Nephron progenitor cell (in vitro differentiated cells): ENCODE measurements at places on chromosomes 16 and 17.

GRCh38 chr17:45732926-45733505, 51.1 kb upstream of the CRHR1 start:
- no peak for DNase-seq

GRCh38 chr16:8619671-8620370, 1.7 kb upstream of the METTL22 start:
- no peak for DNase-seq

DNA sequence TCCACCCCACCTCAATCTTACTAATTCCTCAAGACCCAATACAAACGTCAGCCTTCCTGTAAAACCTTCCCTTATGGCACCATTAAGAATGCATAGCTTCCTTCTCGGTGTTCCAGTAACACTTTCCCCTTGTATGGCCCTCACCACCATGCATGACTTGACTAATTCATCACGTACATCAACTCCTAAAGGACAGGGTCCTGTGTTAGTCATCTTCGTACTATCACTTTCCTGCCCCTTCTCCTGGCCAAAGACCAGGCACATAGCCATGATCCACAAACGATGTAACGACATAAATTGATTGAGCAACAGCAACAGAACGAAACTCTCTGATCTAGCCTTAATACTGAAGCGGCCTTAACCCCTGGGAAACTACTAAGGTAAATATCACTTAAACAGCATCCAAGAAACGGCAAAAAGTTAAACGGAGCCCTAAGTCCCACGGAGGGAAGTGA, 612 bp downstream of the PSMD12 start:
- DNase-seq, result no peak

DNA sequence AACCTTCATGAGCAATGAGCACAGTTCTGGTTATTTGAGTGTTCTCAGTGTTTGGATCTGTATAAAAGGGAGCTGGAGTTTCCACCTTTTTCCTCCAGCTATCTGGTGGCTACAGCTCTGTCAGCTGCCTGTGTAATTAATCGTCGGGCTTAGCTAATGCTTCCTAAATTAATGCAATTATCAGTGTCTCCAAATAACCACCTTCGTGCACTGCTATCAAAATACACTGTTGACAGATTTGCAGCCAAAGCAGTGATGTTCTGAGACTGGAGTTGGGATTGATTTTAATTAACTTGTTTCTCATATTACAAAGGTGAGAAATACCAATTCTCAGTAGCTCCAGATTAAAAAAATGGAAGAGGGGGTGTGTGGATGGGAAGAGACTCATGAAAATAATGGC, 325.8 kb downstream of the CBLN1 start:
- no peak for DNase-seq

DNA sequence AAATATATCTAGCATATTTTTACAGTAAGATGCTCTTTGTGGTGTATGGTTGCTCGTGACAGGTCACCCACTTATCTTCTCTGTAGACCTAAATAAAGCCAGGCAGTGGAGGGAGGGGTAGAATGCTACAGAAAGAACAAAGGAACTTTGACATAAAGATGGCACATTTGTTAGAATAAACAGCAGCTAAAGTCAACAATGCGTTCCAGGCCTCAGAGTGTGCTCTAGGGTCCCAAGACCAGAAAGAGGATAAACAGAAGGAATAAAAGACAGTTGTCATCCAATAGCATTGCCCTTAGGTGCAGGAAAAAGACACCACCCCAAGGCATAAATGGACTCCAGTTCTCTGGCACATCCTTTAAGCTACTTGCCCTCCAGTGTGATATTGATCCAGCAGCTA, 523.0 kb upstream of the CDH11 start:
- no peak for DNase-seq

DNA sequence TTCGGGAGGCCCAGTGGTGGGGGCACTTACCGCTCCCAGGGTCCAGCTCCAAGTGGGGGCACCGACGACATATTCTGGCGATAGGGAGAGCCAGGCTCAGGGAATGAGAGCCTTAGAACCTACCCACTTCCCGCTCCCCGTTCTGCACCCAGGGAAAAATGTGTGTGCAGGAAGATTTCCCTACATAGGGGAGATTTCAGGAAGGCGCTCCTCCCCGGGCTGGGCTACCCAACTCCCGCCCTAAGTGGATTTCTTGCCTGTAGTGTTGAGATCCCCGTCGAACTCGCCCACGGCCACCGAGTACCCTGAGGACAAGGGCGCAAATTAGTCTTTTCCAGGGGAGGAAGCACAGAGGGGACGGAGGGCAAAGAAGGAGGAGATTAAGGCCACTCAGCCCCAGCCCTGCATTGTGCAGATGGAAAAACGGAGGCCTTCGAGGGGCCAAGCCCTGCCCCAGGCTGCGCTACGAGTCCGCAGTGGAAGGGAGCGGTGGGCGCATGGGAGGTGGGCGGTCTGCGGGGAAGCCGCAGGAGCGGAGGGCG, 5.1 kb downstream of the ITGA2B start:
- no peak for DNase-seq

- DNase-seq, result no peak
Observed at GRCh38 chr16:13437413-13437795, 482.6 kb upstream of the ERCC4 start.

- no peak for DNase-seq
Observed at GRCh38 chr17:19348806-19349205, 13.7 kb downstream of the B9D1 start.

DNA sequence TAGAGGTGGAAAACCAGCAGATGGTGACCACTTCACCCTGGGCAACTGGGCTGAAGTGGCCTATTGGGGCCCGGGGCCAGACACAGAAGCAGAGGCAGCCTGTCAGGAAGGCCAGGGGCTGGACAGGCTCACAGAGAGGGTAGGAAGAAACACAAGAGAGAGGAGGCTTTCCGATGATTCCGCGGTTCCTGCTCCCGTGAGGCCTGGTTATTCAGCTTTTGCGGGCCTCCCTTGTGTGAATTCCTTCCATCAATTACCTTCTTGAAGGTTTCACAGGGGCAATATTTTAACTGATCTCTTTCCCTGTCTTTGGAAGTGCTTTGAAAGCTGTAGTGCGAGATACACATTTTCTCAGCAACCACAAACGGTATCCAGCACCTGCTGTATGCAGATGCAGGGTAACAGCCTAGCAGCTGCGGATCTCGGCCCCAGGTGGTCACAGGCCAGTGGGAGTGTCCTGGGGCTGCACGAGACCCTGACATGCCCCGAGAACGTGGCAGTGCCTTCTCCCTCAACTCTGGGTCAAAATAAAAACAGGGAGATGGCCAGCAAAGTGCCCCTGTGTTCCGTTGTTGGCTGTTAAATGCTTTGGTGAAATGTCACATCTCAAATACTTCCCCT, 11.6 kb upstream of the CMIP start:
- no peak for DNase-seq

DNA sequence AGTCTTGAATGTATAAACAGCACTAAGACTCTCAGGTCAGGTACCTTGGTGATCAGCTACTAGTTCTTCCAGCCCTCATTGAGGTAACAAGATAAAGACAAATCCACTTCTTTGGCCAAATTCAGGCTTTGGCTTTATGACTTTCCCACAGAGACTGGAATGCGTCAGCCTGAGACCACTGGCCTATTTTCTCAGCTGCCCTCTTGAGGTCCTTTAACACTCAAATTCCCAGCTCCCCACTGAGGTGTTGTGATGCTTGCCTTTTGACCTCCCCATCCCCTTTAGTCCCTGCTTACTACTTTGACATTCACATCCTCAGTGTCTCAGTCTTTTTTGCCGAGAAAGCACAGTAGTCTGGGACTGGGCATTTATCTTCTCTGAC, 10.6 kb downstream of the TNFAIP1 start:
- no peak for DNase-seq

- DNase-seq, result no peak
Observed at GRCh38 chr17:4375039-4375748, 8.7 kb upstream of the UBE2G1 start.

- DNase-seq, result no peak
Observed at GRCh38 chr17:81324177-81324850, 29.2 kb upstream of the SLC38A10 start.

GRCh38 chr17:21252289-21252795, 868 bp downstream of the NATD1 start:
- DNase-seq, result peak; percentile 39

DNA sequence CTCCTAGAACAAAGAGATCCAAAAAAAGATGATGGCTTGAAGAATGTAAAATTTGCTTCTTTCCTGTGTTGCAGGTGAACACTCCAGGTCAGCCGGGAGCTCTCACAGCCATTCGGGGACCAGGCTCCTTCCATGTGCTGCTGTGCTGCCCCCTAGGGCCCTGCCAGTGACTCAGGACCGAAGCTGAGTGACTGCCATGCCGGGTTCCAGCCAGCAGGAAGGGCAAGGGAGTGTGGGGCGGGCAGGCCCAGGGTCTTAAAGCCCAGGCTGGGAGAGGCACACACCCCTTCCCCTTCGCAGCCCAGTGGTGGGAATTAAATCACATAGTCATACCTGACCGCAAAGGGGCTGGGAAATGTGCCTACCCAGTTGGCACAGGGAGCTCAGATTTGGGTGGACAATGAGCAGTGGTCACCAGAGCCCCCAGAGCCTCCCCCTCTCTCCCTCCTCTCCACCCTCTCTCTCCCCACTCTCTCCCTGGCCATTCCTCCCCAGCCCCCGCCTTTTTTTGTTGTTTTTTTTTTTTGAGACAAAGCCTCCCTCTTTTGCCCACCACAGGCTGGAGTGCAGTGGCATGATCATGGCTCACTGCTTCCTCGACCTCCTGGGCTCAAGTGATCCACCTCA, 11.5 kb downstream of the EPOP start:
- DNase-seq, result peak; percentile 82

GRCh38 chr16:83306961-83307593, 500.7 kb upstream of the HSBP1 start:
- DNase-seq, result no peak

- DNase-seq, result no peak
Observed at GRCh38 chr16:77290451-77291115, 91.4 kb downstream of the SYCE1L start.

- DNase-seq, result no peak
Observed at GRCh38 chr17:83025636-83026280, 53.7 kb upstream of the METRNL start.

DNA sequence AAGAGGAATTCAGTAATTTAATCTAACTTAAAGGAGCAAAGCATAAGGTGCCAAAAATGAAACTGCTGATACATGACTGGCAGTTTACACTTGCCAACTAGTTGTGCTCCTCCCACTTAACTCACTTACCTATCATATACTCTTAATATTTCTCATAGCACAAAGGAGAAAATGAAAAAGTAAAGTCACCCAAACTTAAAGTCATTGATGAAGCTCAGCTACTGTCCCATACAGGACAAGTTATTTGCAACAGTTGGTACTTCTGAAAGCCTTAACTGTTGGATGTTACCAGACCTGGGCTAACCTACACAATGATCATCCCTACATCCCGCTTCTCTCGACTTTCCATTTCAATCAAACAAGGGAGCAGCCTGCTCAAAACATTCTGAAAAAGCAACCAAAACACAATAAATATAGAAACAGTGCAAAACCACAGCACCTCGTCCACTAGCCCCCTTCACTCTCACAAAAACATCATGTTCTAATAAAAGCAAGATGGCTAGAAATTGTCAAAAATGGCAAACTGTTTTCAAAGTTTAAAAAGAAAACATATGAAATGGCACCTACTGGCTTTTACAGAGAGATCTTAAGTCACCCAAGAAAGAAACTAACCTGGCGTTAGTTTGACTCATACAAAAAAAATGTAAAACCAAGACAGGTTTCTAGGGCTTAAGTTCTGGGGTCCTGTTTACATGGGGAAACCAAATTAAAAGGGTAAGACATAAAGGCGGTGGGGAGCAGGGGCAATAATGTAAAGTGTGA, 868 bp downstream of the MED13 start:
- no peak for DNase-seq

- no peak for DNase-seq
Observed at GRCh38 chr16:29024278-29024677, 39.4 kb downstream of the LAT start.

DNA sequence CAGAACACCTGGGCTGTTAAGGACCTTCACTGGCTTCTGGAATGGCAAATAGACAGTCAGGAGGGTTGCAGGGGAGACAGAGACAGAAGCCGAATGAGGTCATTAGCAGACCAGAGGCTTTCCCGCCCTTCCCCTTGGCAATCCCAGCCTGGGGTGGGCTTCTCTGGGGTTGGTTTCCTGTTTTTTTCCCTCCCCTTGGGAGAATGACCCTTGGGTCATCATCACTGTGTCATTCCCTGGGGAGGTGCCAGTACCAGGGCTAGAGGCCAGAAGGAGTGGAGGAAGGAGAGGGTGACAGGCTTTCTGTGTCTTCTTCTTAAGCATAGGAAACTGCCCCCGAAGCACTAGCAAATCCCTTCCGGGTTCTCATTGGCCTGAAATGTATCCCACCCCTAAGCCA, 42.9 kb upstream of the IL21R start:
- DNase-seq, result no peak

- no peak for DNase-seq
Observed at GRCh38 chr17:35167046-35167445, 19.4 kb downstream of the UNC45B start.

DNA sequence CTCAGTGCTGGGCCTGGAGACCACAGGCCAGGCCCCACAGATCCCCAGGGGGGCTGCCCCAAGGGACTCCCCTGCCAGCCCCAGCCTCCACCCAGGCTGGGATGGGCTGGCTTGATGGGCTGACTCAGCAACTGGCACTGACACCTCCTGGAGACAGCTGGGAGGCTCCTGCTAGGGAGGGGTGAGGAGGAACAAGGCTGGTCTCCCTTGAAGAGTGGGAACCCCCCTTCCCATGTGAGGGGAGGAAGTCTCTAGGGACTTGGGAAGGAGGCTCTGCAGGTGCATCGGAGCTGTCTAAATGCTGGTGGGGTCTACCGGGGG, 10.4 kb downstream of the NHERF1 start:
- no peak for DNase-seq

GRCh38 chr16:71354156-71354555, 4.4 kb upstream of the CALB2 start:
- DNase-seq, result no peak

DNA sequence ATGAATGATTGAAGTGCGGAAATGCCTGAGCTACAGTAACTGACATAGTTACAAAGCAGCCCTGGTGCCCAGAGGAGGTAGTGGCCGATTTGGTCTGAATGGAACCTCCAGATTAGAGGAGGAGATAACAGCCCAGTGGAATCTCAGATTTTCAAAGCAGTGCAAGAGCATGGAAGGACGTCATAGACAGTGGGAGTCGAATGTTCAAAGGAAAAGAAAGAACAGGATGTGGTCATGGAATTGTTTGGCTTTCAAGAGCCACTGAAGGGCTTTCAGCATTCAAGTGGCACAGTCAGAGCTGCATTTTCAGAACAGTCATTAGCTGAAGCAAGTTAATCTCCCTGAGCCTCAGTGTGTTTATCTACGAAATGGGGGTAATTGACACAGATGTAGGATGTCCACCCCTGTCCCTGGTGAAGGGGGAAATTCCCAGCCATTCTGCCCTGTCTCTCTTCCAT, 104.6 kb upstream of the CACNG3 start:
- DNase-seq, result no peak

- DNase-seq, result no peak
Observed at GRCh38 chr16:67844497-67844896, 2.2 kb upstream of the NUTF2 start.
